ENCODE measurements at places on chromosomes 5 and 9. TPM values are rescaled to one million over a fixed set of nuclear protein-coding genes. Genes with fewer than 3 reads are reported as not detected.

The TRPM6 gene
- polyA plus RNA-seq = 1.0 TPM

The RETREG1 gene
- 2.3 TPM for polyA plus RNA-seq

The ALAD gene
- 45.7 TPM for polyA plus RNA-seq

DNA sequence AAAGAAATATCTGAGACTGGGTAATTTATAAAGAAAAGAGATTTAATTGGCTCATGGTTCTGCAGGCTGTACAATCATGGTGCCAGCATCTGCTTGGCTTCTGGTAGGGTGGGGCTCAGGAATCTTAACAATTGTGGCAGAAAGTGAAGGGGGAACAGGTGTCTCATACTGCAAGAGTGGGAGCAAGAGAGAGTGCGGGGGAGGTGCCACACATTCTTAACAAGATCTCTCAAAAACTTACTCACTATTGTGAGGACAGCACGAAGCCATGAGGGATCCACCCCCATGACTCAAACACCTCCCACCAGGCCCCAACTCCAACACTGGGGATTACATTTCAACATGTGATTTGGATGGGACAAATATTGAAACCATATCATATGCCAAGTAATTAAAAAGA, 70.1 kb upstream of the PANK3 start:
- DNase-seq = no peak

DNA sequence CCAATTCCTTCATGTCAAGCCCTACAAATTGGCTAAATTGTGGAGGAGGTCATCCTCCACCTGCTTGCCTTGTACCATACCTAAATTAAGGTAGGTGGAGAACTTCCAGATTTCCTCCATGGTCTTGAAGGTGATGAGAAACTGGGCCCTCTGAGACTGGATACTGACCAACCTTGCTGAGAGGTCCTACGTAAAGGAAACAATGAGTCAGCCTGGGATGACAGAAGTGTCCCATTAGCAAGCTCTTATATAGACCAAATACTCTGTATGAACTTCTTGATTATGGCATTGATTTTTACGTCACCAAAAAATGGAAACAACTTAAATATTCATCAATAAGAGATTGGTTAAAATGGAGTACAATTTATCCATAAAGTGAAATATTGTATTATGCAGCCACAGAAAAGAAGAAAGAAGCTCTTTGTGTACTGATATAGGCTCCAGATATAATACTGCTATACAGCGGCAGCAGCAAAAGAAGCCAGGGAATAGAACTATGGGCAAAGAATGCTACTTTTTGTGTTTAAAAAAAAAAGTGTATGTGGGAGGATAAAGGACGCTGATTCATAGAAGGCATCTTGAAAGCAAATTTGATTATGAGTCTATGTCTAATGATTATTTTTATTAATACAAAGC, 18.3 kb downstream of the SH3TC2 start:
- DNase-seq = no peak

GRCh38 chr9:13898957-13899356, 415.0 kb downstream of the NFIB start:
- peak; percentile 70 for DNase-seq

DNA sequence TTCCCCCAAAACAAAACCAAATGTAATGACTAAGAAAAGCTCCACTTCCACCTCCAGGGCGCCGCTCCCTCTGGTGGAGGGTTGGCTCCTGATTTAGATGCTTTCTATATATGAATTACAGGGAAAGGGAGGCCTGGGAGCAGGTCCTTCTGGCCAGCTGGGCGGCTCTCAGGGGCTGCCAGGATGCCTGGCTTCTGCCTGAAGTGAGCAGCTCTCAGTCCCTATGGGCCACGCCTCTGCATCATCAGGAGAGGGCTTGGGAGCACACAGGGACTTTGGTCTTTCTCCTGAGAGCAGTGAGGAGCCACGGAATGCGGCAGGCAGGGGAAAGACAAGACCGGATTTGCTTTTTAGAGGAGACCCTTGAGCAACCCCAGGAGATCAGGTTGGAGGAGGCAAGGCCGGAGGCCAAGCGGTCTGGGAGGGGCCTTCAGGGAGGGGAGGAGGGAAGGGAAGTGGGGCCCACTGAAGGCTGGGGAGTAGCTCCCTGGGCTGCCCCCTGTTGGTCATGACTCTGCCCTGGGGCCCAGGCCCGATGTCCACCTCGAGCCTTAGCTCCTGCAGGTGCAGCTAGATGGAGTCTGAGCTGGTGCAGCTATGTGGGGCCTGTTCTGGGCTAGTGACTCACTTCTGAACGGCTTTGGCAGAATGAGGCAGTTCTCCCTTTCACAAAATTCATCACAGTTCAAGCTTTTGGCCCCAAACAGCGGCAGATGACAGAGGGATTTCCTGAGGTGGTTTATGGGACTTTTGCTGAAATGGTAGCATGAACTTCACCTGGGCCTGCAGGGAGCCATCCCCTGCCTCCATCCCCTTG, 11.3 kb upstream of the GRHPR start:
- no peak for DNase-seq

DNA sequence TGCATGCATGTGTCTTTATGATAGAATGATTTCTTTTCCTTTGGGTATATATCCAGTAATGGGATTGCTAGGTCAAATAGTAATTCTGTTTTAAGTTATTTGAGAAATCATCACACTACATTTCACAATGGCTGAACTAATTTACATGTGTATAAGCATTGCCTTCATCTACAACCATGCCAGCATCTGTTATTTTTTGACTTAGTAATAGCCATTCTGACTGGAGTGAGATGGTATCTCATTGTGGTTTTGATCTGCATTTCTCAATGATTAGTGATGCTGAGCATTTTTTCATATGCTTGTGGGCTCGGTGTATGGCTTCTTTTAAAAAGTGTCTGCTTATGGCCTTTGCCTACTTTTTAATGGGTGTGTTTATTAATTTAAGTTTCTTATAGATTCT, 102.3 kb upstream of the CCDC112 start:
- DNase-seq = no peak
